CD4-positive, alpha-beta T cell treated with Interleukin-12 subunit alpha and Interleukin-12 subunit beta, for 1 hour (primary cell): ENCODE measurements at places on chromosomes 16 and 17.
A peak's percentile ranks its signal among the peaks of the same experiment; 100 is the strongest.

- DNase-seq = no peak
These were observed 53.9 kb upstream of the NETO2 start for GRCh38 chr16:47197536-47198179.

- DNase-seq = no peak
These were observed 80.8 kb downstream of the SOCS1 start for GRCh38 chr16:11175106-11175786.

GRCh38 chr17:41912925-41913324 lies 5.8 kb downstream of the ACLY start:
- no peak for DNase-seq

DNA sequence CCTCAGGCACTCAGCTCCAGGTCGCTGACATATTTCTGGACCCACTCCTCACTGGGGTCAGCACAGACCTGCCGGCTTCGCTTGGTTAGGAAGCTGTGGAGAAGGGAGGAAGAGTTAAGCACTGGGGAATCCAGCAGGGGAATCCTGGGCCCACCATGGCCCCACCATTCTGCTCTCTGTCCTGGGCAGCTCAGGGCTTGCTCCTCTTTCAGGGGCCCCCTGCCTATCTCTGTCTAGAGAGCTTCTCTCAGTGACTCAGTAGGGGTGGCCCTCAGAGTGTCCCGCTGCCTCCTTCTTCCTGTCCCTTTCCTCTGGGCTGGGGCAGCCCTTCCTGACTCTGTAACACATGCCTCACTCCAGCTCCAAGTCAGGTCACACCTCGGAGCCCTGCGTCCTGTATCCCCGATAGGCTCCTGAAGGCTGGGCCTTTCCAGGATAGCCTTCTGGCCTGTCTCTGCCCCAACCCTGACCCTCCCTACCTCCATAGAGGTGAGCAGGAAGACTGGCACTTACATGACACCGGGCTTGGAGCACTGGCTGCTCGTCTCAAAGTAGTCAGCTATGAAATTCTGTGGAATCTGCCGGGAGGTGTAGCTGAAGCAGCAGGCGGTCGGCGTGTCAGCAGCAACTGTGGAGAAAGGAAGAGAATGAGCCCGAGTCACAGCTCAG lies 1.1 kb downstream of the CCL3 start:
- DNase-seq = no peak

- no peak for DNase-seq
These were observed at the start of gene ASIC2 for GRCh38 chr17:33292981-33293867. ASIC2 (minus strand) TSS chr17:33293295.

DNA sequence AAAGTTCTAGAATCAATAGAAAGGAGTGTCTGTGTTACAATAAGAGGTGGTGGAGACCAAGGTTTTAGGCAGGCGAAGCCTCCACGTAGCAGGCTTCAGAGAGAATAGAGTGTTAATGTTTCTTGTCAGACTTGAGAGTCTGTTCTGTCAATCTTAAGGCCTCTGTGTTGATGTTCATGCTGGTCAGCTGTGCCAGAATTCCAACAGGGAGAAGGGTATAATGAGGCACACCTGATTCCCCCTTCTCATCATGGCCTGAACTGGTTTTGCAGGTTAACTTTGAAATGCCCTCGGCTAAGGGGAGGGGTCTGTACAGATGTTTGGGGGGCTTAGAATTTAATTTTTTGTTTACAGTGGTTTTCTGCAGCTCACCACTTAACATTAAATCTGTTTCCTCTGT lies 46.0 kb downstream of the RNF112 start:
- no peak for DNase-seq

GRCh38 chr16:85437166-85438052 lies 175.7 kb upstream of the GSE1 start:
- DNase-seq = no peak

DNA sequence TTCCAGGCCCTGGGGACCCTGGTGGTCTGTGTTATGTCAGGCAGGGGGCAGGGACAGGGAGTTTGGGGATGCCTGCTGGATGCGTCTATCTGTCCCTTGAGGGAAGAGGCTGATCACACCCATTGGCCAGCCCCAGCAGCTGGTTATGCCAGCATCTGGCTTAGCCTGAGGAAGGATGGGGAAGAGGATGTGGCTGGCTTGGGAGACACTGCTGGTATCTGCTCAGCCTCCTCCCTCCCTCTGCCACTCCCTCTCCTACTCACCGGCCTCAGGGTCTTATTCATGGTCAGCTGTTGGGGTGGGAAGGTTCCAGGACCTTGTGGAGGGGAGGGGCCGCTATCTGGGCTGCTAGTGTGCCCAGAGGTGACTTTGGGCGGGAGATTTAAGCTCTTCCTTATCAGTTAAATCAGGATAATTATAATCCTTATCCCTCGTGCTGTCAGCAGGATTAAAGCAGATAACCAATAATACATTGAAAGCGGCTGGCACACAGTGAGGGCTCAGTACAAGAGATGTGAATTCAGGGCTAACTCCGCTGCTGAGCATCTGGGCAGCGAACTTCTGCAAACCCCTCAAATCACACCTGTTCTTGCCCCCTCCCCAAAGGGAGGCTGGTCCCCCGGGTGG lies 36.0 kb upstream of the MLKL start:
- no peak for DNase-seq

DNA sequence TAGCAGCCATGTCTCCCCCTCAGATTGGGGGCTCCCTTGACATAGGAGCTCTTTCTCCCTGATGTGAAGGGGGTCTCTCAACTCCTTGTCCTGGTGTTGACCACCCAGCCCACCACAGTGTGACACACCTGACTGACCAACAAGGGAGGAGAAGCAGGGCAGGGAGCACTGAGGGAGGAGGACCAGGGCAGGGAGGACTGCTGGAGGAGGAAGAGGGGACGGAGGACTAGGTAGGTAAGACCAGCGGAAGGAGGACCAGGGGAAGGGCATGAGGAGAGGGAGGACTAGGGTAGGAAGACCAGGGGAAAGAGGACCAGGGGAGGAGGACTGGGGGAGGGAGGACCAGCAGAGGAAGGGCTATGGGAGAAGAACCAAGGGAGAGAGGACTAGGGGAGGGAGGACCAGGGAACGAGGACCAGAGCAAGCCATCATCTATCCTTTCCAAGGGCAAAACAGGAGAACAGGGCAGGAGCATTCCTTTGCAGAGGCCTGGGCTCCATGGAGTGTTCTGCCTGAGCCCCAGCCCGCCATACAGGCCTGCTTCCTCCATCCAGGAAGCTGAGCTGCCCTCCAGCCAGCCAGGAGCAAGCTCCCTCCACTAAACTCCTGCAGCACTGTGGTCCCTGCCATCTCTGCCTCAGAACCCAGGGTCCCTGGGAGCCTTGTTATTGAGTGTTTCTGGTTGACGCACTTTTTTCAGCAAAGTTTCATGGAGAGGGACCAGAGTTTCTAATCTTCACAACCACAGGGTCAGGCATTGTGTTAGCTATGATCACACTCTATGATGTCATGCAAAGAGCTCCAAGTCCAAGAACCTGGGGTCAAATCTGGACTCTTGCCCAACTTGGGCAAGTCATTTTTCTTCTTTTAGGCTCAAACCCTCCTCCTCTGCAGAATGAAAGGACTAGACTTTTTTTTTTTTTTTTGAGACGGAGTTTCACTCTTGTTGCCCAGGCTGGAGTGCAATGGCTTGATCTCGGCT lies 15.4 kb upstream of the KRT17 start:
- DNase-seq = no peak

GRCh38 chr17:71764505-71764904 lies 356.3 kb upstream of the SOX9 start:
- no peak for DNase-seq

DNA sequence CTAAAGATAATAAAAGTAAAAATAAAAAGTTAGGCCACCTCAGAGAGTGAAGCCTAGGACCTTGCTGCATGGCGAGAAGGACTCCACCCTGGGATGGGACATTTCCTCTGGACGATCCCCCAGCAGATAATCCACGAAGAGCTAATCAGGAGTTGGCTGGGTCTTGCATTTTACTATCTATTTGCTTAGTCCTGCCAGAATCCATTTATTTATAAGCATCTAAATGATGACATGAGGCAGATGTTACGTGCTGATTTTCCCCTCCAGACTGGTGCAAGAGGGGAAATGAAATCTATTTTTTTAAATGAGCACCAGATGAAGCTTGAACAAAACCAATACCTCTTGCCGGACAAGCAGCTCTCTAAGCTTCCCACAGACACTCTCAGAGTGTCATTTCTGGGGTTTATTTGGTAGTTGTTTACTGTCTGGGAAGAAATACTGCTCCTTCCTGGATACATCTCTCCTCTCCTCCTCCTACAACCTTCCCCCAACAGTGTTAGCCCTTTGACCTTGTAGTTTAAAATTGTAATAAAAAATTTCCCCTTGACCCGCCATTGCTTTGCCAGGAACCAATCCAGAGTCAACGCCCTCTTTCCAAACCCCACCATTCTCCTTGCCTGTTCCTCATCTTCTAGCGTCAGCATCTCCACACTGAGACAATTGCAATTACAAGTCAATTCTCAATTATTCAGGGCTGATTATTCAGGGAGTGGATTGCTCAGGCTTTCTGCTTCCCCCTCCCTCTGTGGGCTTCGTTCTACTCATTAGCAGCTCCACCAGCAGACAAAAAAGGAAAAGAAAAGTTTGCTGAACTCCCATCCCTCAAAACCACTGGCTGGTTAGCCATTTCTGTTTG lies 63.0 kb downstream of the GSG1L start:
- DNase-seq = no peak

GRCh38 chr17:41421116-41421515 lies 3.3 kb downstream of the KRT37 start:
- no peak for DNase-seq

- peak; percentile 76 for DNase-seq
These were observed 8.7 kb downstream of the ABI3 start for GRCh38 chr17:49218941-49219913.

- DNase-seq = no peak
These were observed 7.9 kb downstream of the TAF15 start for GRCh38 chr17:35817196-35817595.

- no peak for DNase-seq
These were observed 5.1 kb downstream of the CLCN7 start for GRCh38 chr16:1469693-1470201.

- DNase-seq = no peak
These were observed 298.6 kb upstream of the PMFBP1 start for GRCh38 chr16:72470541-72470940.

GRCh38 chr16:8905795-8906591 lies 23.8 kb downstream of the LITAFD start:
- no peak for DNase-seq

DNA sequence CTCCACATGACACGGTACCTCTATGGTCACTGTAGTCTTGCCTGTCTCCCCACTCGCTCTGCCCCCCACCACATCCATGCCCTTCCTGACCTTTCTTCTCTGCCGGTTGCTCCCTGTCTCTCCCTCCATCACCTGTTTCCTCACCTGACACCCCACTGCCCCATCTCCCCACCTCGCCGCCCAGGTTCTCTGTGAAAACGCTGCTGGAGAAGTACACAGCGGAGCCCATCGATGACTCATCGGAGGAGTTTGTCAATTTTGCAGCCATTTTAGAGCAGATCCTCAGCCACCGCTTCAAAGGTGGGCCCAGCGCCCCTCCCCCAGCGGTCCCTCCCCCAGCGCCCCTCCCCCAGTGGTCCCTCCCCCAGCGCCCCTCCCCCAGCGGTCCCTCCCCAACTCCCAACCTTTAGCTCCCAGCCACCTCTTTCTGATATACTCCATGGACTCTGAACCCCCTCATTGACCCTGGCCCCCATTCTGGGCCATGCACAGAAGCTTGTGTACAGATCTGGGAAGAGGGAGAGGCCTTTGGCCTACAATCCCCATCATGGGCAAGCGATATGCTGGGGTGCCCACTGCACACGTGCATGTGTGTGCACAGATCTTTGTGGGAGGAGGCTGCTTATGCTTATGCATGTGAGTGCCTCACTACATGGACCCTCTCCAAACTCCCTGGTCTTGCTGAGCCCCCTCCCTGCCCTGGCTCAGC lies 4.1 kb downstream of the RUNDC3A start:
- DNase-seq = no peak

- DNase-seq = no peak
These were observed 63.2 kb downstream of the NKD1 start for GRCh38 chr16:50611332-50611934.

DNA sequence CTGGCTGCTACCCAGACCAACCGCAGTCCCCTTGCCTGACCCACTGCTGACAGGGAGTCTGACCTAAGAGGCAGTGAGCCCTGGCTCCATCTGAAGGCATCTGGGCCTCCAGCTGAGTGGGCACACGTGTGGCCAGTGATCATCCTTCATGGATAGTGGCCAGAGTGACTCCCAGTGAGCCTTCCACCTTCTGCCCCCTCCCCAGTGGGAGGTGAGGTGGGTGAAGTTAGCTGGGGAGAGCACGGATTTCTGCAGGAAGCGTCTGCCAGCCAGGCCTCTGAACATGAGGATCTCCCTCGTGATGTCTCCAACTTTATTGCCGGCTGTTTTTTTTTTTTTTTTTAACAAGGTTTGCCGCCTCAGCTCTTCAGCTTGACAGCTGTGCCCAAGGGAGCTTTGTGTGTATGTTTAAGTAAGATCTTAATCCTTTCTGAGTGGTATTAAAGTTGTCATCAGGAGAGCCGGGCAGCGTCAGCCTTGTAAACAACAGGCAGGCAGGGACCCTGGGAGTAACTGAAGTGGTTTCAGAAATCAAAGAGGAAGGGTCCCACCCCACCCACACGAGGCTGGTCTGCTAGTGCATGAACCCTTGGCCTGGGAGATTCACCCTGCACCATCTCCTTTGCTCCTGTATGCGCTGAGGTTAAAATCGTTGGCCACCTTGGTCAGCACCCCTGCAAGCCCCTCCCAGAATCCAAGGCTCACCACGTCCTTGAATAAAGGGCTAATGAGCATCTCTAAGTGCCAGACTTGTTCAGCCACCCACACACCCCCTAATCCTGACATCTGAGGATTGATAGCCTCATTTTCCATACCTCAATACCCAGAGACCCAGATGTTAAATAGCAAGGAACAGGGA lies 33.3 kb downstream of the RHBDL3 start:
- DNase-seq = no peak

GRCh38 chr16:53235851-53236250 lies 181.1 kb downstream of the CHD9 start:
- no peak for DNase-seq

GRCh38 chr16:1428511-1428910 lies 2.4 kb upstream of the PERCC1 start:
- DNase-seq = peak; percentile 50

- no peak for DNase-seq
These were observed 185.9 kb downstream of the KCNJ2 start for GRCh38 chr17:70355185-70355584.

GRCh38 chr17:66715745-66716156 lies 119.2 kb upstream of the CACNG5 start:
- DNase-seq = peak; percentile 46

DNA sequence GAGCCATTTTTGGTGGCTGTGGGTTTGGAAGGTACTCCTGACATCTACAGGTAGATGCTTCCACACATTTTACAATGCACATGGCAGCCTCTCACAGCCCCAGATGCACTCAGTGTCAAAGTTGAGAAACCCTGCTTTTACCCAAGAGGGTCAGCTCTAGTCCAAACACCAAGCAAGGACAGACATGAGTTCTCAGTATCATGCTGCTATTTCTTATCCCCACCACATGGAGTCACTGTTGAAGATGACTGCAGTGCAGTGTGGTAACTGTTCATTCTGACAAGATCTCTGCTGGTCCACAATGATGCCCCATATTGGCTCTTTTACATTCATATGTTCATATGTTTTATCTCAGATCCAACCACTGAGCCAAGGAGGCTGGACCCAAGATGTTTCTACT lies 50.5 kb upstream of the SALL1 start:
- no peak for DNase-seq
